ENCODE measurements at places on chromosomes 11 and 22.

- no peak for DNase-seq
Measured at GRCh38 chr22:25111579-25112517, 87.8 kb upstream of the CRYBB3 start.

- no peak for DNase-seq
Measured at GRCh38 chr11:66159324-66159984, 89.4 kb downstream of the PACS1 start.

DNA sequence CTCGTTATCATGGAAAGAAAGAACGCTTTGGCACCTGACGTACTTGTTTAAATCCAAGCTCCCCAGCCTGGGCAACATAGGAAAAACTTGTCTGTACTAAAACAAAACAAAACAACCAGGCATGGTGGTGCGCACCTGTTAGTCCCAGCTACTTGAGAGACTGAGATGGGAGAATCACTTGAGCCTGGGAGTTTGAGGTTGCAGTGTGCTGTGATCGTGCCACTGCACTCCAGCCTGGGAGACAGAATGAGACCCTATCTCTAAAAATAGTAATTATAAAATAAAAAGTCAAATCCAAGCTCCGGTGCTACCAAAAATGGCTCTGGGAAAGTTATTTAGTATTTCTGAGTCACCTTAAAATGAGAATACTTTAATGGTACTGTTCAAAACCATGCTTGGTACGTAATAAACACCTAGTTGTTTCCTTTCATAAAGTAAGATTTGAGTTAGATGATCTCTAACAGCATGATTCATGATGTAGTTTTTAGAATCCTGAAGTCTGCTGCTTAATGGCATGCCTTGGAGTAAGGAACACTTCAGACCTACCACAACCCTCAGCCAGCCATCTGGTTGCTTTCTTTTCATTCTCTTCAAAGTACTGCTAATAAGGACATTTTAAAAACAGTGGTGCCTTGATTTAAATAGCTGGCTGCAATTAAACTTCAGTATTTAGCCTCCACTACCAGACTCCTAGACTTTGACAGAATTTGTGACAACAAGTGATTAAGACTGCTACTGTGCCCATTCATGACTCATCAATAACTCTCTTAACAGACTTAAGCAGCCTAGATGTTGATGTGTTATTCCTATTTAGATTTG, 8.4 kb downstream of the PPME1 start:
- no peak for DNase-seq

- no peak for DNase-seq
Measured at GRCh38 chr11:101429703-101430540, 153.9 kb downstream of the TRPC6 start.

DNA sequence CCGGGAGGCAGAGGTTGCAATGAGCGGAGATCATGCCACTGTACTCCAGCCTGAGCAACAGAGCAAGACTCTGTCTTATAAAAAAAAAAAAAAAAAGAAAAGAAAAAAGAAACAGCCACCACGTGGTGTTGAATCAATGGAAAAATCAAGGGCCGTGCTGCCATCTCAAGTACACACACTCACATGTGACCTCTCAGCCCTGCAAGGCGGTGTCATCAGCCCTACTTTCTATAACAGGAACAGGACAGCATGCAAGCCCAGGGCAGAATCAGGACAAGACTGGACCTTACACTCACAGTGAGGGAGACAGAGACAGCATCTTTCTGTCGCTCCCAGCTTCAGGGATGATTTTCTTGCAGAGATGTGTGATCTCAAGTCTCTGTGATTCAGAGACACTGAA, 179.6 kb downstream of the MPPED1 start:
- no peak for DNase-seq

- no peak for DNase-seq
Measured at GRCh38 chr11:10693509-10694081, at the start of gene IRAG1. Gene IRAG1 (minus strand): TSS chr11:10693755. CDS start chr11:10693602, 153 bp downstream.

DNA sequence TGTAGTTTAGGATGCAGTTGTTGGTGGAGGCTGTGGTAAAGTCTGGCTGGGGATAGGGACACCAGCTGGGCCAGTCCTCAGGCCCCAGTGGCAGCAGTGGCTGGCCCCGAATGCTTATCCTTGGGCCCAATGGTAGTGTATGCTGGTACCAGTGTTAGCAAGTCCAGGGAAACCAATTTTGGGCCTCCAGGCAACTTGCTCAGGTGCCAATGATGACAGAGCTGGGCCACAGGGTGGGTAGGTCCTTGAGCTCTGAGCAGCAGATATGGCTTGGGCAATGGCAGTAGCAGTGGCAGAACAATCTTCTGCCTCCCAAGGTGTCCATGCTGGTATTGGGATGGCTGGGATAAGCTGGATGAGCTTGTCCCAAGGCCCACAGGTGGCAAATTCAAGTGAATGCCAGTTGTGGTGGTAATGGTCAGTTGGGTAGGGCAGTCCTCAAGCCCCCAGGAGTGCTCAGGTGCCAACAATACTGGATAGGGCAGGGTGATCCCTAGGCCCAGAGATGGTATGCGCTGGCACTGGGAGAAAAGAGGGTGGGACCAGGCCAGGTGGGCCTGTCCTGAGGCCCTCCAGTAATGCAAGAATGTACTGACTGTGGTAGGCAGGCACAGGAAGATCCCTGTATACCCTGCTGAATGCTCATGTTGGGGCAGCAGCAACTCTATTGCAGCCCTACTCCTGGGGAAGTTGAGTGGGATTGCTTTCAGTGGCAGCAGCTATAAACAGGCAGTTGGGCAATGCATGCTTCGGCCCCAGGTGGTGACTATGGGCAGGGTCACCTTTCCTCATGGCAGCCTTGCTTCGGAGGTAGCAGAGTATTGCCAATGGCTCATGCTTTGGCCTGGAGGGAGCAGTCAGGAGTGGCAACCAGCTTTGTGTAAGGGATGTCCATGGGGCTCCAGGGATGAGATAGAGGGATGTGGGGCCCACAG, 54.7 kb downstream of the KCNQ1OT1 start:
- DNase-seq, result no peak

DNA sequence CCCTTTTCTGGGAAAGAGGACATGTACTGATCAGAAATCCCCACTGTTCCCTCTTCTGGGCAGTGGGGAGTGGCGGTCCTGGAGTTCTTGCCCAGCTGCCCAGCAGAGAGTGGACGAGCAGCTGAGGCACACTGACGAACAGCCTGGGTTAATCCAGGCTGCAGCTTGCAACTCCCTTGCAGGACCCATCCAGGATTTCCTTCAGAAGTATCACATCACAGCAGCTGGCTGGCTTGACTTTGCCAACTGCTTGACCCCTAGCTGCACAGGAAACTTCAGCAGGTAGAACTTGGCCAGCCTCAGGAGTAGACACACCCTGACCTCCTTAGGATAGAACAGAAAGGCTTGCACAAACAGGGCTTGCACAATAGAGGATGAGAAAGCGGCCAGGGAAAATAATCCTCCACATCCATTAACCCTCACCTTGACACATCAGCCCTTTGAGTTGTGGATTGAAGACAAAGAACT, 27.9 kb upstream of the FZD4 start:
- no peak for DNase-seq

GRCh38 chr11:130062026-130062425, 7.7 kb upstream of the APLP2 start:
- no peak for DNase-seq

GRCh38 chr11:114171257-114172054, 111.9 kb downstream of the ZBTB16 start:
- DNase-seq, result no peak

DNA sequence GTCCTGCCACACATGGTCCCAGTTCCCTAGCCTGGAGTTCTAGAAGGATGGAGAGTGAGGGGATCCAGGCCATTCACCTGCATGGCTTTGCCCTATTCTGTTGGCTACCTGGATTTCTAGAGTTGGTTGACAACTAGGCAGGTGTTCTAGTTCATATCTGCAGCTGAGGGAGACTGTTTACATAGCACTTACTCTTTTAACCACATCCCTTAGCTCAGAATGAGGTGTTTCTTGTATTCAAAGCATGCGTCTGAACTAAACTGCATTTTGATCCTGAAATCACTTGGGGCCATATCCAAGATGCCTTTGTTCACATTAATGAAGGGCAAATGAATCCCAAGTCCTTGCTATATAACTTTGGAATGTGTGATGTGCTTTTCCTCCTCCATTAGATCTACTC, 60.9 kb downstream of the SYT13 start:
- DNase-seq, result no peak

GRCh38 chr11:132334769-132335280, 964.4 kb downstream of the NTM start:
- DNase-seq, result no peak

- DNase-seq, result no peak
Measured at GRCh38 chr11:58905721-58906547, 33.4 kb upstream of the GLYATL1 start.

DNA sequence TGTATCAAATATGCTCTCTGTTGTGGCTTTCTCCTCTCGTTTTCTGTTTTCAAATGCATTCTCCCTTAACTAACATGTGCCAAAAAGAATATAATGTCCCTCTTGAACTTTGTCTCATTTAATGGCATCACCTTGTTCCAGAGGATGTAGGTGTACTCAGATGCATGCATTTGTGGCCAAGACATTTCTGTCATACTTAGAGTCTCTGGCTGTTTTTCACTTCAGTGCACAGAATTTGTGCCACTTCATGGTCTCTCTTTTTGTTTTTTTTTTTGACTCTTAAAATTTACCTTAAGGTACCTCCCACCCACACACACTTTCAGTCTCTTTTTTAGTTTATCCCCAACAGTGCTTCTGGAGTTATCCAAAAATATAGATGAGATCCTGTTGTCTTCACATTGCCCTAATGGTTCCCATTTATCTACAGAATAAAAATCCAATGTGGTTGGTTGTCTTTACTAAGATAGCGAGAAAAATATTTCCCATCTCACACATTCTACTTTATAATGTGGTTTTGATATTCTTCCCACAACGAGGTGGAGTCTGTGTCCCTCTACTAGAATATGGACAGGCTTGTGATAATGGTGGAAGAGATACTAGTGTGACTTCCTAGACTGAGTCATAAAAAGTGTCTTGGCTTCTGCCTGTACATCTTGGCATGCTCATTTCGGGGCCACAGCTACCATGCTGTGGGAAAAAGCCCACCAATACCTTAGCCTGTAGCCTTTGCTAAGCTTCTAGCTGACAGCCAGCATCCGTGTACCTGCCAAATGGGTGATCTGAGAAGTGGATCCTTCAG, 125.8 kb downstream of the DDX10 start:
- DNase-seq, result no peak

- DNase-seq, result no peak
Measured at GRCh38 chr22:26485806-26486390, 2.2 kb downstream of the SRRD start.

- DNase-seq, result no peak
Measured at GRCh38 chr11:46655631-46656030, 38.3 kb downstream of the ATG13 start.

GRCh38 chr11:97019305-97019704, 629.5 kb downstream of the JRKL start:
- DNase-seq, result no peak

- no peak for DNase-seq
Measured at GRCh38 chr11:128919216-128919615, 23.5 kb downstream of the TP53AIP1 start.

DNA sequence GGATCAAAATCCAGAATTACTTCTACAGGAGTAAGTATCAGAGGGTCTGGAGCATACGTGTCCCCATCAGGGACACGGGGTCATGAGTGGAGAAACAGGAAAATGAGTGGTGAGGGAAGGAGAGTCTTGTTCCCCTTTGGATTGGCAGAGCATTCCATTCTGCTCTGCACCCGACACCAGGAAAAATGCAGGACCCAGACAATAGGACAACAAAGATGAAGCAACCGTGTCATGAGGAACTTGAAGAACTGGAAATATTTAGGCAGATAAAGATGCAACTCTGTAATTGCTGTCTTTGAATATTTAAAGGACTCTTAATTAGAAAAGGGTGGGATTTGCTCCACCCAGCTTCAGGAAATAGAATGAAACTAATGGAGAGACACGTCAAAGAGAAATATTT, 89.0 kb upstream of the BLID start:
- DNase-seq, result no peak

DNA sequence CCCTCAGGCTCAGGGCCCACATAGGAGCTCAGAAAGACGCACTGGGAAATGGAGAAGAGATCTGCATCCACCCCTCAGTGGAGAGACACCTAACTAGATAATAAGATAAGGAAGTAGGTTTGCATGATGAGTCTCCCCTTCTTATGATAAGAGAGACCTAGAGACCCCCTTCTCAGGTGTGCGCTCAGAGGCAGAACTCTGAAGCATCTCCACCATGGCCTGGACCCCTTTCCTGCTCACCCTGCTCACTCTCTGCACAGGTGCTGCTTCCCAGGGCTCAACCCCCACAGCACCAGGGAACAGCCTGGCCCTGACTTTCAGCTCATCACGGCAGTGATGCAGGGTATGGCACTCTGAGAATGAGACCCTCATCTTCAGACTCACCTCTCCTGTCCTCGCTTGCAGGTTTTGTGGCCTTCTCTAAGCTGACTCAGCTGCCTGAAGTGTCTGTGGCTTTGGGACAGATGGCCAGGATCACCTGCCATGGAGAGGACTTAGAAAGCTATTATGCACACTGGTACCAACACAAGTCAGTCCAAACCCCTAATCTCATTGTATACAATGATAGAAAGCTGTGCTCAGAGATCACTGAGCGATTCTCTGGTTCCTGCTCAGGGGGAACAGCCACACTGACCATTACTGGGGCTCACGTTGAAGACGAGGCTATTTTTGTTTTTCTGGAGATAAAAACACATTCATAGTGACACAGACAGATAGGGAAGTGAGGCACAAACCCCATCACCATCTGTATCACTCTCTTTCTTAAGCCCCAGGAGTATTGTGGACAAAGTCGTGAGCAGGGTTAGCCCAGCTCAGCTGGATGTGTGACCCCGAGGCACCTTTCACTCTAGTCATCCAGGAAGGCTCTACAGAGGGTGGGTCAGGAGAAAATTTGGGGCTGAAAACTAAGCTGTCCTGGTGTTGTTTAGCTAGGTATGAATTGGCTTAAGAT, 29.7 kb upstream of the IGLL5 start:
- no peak for DNase-seq

DNA sequence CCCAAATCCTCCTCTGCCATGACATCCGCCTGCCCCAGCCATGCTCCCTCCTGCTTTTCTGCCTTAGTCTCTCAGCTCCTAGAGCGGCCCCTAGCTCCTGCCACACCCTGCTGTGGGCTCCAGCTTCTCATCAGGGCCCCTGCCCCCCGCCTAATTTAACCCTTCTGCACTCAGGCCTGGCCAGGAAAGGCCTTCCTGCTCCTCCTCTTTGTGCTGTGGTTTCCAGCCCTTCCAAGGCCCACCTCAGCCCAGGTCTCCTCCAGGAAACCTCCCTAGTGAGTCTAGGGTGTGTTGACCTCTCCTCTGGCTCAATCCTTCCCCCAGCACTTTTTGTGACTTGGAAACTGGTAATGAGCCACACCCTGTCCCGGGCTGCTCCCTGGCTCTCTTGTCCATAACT, 11.3 kb downstream of the PTPN5 start:
- no peak for DNase-seq

DNA sequence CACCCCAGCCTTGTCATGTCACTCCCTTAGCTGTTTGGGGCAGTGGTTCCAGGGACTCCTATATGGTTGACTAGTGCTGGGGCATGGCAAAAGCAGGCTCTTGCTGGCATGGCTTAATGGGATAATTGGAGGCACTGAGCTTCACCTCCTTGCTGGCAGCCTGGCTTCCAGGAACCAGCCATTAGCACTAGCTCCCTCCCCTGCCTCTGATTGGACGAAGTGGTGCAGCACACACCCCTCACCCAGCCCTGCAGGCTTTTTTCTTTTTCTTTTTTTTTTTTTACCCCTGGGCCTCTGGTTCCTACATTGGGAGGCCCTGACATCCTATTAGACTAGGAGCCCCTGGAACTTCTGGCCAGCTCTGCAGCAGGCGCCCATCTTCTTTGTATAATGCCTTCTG, 18.6 kb downstream of the PHLDB1 start:
- DNase-seq, result no peak

GRCh38 chr11:23903044-23903704, 593.7 kb upstream of the LUZP2 start:
- DNase-seq, result no peak

Measured in CD4-positive, alpha-beta memory T cell (primary cell).